ENCODE measurements at places on chromosomes 4 and X.

GRCh38 chrX:16834806-16835205, 35.4 kb downstream of the RBBP7 start:
- DNase-seq, result no peak

- DNase-seq, result no peak
Measured at GRCh38 chr4:119592830-119593229, 35.8 kb downstream of the PDE5A start.

GRCh38 chr4:8646296-8647093, 53.9 kb downstream of the CPZ start:
- no peak for DNase-seq

DNA sequence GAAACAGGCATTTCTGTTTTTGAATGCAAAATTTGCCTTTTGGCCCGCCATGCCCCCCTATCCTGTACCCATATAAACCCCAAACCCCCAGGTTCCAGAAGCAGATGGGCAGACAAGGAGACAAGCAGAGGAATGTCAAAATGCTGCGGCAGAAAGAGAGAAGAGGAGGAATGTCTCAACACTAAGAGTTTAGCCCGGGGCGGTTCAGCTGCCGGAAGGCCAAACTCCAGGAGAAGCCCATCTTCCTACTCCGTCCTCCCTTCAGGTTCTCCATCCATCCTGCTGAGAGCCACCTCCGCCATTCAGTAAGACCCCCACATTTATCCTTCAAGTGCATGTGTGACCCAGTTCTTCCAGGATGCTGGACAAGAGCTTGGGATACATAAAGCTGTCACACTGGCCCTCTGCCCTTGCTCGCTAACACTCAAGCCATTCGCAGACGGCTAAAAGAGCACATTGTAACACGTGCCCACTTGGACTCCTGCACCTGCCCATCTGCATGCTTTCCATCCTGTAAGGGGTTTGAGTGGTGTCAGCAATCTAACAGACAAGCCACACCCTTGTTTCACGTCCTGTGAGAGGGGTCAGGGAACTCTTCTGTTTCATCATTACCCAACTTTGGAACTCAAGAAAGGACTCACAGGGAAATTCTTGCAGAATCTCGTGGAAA, 31.3 kb downstream of the TLR10 start:
- no peak for DNase-seq

DNA sequence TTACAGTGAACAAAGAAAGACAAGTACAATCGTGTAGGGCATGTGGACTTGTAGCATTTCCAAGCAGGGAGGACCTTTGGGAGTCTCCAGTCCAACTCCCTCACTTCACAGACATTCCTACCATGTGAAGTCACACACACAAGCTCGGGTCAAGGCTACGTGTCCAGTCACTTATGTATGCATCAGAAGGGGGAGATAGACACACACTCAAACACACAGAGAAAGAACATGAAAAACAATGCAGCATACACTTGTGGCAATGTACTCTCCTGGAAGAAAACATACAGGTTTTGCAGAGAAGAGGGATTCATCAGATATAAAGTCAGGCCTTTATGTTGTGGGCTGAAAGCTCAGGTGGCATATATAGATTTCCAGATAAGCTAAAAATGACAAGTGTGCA, 136.1 kb upstream of the MID1 start:
- no peak for DNase-seq

DNA sequence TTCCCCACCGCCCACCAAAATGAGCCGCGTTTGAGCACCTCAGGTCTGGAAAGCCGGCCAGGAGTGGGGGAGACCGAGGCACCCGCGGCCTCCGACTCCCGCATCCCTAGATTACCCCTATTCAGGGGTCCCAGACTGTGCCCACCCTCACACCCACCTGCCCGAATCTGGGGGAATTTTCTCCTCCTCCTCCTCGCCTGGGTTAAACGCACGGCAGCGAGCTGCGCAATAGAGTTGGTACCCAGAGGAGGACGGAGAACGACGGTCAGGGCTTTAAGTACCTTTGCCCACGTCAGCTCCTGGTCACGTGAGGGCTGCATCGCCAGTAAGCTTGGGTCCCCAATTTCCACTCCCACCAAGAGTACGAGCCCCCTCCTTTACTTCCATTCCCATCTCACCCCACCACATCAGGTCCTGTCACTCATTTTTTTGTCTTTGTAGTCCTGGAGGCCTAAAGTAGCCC, at the start of gene ARMCX2:
ARMCX2 (minus strand) TSS at position 250 of the 463 bp plus-strand sequence. CDS start 2,262 bp downstream, outside the sequence.
- no peak for DNase-seq

GRCh38 chr4:127748957-127749356, 18.8 kb downstream of the SLC25A31 start:
- DNase-seq, result no peak

GRCh38 chrX:72276478-72276953, 532 bp downstream of the RPS4X start:
- no peak for DNase-seq

- no peak for DNase-seq
Measured at GRCh38 chrX:10117864-10118377, 38.9 kb upstream of the CLCN4 start.

DNA sequence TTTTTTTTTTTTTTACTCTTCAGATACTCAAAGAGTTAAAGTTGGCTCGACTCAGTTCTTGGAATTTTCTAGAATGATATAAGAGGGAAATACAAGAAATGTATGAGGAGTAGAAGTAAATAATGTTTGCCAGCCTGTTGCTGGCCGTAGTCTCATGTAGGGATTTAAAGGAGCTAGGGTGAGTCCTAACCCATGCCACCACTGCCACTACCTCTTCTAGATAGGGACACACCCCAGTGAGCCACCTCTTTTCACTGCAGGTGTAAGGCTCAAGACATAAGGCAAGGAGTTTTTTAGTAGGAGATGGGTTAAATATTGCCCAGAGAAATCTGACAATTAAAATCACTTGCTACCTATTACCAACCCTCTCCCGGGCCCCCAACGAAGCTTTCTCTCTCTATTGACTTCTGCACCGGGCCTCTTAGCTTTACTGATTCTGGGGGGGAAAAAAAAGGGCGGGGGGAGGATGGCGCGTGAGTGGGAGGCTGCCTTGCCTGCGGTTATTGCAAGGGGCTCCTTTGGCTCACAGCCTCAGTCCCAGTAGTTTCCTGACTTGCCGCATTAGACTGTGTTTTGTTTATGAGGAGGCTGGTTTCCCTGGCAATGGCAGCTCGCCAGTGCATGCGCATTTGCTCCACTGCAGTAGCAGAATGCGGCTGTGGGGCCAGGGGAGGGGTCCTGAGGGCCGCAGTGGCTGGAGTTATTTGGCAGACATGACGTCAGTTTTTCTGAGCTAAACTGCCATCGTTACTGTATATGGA, 3.0 kb downstream of the LINC00632 start:
- DNase-seq, result peak; percentile 1

- no peak for DNase-seq
Measured at GRCh38 chrX:48904626-48905025, 6.8 kb downstream of the SLC35A2 start.

All from stimulated activated CD4-positive, alpha-beta T cell treated with anti-CD3 and anti-CD28 coated beads, Interleukin-1b, Interleukin-23, amount 100 ng/mL, for 4 hours (primary cell).